Left ventricle myocardium inferior (tissue), 1 donor: ENCODE measurements at places on chromosomes 13 and 19. TPM values are rescaled to one million over a fixed set of nuclear protein-coding genes. Genes with fewer than 3 reads are reported as not detected.
A peak's percentile ranks its signal among the peaks of the same experiment; 100 is the strongest.

GRCh38 chr19:43639519-43640423, at the start of gene CADM4:
Gene CADM4, minus strand, starts transcription at chr19:43639850. Its CDS starts 60 bp downstream, at chr19:43639790.
- peak; percentile 23 for DNase-seq

DNA sequence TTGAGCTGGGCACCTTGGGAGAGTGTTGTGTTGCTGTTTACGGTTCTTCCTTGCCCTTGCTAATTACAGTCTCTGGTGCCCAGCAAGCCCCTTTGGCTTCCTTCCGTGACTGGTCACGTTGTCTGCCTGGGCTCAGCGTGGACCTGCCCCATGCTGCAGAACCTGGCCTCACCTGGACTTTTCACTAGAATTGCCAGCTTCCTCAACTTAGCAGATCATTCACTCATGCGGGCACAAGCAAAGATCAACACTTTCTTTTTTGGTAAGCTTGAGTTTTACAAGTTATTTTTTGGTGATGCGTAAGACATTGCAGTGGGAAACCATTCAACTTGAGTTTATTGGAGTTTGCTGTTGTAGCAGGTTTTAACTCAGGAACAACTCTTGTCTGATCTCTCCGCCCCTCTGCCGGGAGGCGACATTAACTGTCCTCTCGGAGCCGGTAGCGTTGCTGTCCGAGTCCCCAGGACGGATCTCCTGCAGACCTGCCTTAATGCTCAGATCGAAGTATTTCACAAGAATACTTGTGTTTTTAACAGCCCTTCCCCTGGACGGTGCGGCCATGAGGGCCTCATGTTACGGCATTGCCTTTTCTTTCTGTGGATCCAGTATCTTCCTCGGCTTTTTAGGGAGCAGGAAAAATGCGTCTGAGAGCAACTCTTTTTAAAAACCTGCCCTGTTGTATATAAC, 15.7 kb upstream of the TEX29 start:
- no peak for DNase-seq

- DNase-seq, result no peak
Measured at GRCh38 chr13:97223037-97223710, 1.0 kb downstream of the MBNL2 start.

GRCh38 chr19:46442808-46443450, 14.2 kb upstream of the PNMA8C start:
- no peak for DNase-seq

GRCh38 chr19:33644284-33644836, 22.6 kb downstream of the CHST8 start:
- DNase-seq, result no peak

- no peak for DNase-seq
Measured at GRCh38 chr13:48875047-48875446, 100.7 kb upstream of the FNDC3A start.

DNA sequence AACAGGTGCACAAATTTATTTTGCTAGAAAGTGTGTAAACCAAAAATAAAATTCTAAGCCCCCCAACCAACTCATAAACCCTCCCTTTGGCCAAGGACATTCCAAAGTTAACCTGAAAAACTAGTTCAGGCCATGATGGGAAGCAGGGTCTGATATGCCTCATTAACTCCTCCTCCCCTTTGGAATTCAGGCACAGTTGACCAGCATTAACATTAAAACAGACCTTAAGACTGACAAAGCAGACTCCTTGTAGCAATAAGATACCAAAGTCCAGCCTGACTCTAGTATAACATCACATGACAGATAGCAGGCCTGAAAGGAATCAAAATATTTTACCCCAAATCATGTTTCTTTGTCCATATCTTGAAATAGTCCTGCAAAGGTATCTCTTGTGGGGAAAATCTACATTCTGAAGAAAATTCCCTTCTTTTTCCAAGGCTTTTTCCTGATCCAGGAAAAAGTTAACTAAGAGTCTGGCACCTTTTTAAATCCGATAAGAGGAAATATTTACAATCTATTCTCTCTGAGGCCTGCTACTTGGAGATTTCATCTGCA, 19.7 kb downstream of the NEK5 start:
- DNase-seq, result no peak

- DNase-seq, result peak; percentile 61
Measured at GRCh38 chr19:42132851-42133528, 744 bp upstream of the POU2F2 start.

DNA sequence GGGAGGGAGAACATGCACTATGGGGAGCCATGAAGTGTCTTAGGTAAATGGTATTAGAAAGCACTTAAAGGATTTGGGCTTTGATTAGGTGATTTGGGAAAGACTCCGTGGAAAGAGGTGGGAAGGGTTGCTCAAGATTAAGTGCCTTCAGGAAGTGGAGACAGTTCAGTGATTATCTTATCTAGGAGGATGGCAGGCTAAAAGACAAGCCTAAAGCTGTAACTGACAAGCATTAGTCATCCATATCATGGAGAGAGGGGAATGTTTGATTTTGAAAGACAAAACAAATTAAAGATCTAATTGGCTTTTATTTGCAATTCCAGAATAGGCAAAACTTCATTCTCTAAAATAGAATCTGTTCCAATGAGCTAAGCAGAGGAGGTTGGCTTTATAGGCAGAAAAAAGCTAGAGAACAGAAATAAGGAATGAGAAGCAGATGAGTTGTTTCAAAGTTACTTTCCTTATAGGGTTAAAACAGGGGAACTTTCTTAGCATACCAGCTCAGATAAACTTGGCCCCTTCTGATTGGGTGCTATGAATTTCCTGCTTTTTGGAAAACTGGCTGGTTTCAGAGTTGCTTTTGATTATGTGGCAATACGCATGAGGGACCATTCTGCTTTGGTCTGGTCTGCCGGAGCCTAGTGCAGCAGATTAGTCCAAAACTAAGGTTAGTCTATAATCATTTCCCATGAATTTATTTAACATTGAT, 1.8 kb upstream of the DIAPH3 start:
- DNase-seq, result no peak

DNA sequence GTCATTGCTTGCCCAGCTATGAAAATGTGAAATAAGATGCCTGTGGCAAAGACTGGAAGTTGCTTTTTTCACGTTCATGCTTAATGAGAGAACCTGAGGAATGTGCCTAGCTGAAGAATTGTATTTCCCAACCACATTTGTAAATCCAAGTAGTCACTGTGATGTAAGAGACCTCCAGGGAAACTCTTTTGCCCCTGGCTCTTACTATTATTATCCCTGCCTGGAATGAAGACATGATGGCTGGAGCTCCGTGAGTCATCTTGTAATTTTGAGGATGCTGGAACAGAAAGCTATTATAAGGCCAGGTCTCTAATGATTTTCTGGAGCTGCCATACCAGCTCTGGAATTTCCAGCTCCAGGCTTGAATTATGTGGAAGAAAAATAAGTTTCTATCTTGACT, 894.3 kb downstream of the DIAPH3 start:
- no peak for DNase-seq

DNA sequence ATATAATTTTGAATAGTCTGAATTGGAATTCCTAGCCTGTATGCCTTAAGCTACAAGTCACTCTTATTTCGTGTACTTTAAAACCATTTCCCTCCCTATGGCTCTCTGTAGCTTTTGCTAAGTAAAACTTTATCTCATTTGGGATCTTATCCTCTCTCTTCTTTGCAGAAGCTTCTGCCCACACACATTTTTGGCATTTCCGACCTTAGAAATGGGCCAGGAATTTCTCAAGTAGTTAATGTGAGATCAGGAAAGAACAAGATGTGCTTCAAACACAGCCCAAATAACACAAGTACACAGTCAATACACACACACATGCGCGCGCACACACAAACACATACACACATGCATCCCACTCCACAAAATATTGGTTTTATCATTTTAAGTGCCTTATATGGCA, 931.0 kb upstream of the MIR17HG start:
- DNase-seq, result no peak

- DNase-seq, result peak; percentile 77
Measured at GRCh38 chr19:13172346-13173138, 22.3 kb downstream of the IER2 start.

DNA sequence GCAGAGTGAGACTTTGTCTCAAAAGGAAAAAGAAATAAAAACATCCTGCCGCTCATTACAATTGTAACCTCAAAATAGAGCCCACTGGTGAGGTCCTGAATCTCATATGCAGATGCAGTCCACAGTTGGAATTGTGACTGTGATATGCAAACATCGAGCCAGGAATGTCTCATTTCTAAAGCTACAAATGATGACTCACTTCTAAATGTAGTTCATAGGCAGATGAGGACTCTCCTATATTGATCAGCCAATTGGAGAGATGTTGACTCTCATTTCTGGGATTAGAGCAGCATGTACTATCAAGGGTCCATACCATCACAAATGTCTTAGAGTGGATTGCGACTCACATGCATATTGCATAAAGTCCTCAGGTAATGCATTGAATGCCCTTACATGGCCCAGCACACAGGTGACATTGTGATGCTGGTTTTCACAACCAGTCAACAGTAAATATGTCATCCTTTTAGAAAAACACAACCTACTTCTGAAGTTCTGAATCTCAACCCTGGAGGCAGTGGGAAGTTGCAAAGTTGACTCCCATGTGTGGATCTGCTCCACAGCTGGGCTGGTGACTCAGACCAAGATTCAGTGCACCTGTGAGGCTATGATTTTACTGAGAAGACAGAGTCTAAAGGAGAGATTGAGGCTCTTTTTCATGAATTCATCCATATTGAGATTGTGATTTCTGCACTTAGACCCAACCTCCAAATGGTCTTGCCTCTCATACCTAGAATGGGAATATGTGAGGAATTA, 16.9 kb upstream of the ZNF254 start:
- DNase-seq, result no peak

DNA sequence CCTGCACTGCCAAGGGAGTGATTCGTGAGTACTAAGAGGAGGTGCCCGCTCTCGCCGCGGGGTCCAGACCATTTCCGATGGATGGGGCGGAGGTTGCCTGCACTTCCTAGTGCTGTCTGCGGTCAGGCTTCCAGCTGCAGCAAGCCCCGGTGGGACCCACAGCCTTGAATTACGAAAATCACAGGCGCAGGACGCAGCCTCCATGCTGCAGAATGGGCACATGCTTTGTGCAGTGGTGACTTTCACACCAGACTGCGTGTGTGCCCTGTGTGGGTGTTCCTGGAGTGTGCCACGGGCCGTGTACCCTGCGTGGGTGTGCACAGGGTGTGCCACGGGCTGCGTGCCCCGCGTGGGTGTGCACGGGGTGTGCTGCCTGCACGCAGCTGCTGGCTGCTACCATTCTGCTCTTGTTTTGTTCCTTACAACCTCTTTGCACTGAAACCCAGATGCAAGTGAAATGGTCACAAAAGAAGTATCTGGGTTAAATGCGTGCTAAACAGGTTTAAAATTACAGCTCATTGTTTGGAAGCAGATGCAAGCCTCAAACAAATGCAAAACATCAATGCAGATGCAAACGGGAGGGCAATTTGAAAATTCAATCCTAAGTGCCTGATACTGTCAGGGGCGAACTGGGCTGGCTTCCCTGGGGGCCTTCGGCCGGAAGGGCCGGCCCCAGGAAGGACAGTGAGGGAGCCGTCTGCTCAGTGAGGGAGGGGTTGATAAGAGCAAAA, 221.2 kb upstream of the SOX1 start:
- DNase-seq, result no peak

GRCh38 chr19:10335352-10335985, 2.1 kb upstream of the RAVER1 start:
- DNase-seq, result no peak

DNA sequence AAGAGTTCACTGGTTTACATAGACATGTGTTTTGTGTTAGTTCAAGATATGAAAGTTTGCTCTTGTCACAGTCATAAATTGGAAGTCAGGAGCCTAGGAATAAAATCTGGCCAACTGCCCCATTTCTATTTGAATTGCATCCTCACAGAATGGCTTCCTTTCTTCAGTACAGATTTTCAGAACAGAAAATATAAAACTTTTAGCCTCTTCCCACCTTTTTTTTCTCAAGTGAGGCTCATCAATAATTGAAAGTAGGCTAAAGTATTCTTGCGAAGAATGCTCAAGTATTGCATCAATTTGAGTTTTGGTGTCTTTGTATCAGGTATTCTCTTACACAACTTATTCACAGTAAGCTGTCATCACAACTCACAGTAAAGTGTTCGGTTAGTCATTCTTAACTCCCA, 802.7 kb downstream of the PCDH9 start:
- DNase-seq, result no peak

DNA sequence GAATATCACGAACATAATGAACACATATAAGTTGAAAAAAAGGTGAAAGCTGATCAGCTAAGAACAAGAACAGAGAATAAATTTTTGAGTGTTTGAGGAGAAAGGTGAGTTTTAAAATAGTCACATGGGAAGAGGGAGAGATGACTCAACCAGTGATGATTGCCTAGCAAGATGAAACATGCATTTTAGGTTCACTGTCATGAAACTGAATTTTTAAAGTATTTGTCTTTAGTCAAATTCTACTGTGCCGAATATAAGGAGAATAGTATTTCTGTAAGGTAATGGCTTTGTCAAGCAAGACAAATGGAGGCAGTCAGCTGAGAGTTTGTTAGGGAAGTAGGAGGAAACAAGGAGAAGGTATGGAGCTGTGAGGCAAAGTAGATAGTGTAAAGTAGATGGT, 2557.4 kb downstream of the PCDH9 start:
- no peak for DNase-seq

GRCh38 chr13:66704110-66704509, 526.0 kb downstream of the PCDH9 start:
- no peak for DNase-seq

GRCh38 chr13:39840201-39840600, 184.7 kb downstream of the COG6 start:
- no peak for DNase-seq

GRCh38 chr19:39430675-39431593, 4.8 kb downstream of the RPS16 start:
- no peak for DNase-seq

- DNase-seq, result no peak
Measured at GRCh38 chr13:63514886-63515285, 2099.2 kb upstream of the PCDH20 start.

GRCh38 chr13:80841414-80841813, 500.5 kb upstream of the SPRY2 start:
- no peak for DNase-seq

The KLK2 gene
- not detected for total RNA-seq

The DNMT1 gene
- 23.9 TPM for total RNA-seq

The SPC24 gene
- total RNA-seq, result 3.9 TPM

The IL12RB1 gene
- total RNA-seq, result 0.44 TPM

The KMT2B gene
- 12.8 TPM for total RNA-seq

The ZNF665 gene
- 1.6 TPM for total RNA-seq

The CLEC17A gene
- total RNA-seq, result not detected

The CCDC70 gene
- not detected for total RNA-seq

The UNC13A gene
- total RNA-seq, result 0.05 TPM

The CDC34 gene
- 96.5 TPM for total RNA-seq

The ZNF358 gene
- 88.5 TPM for total RNA-seq

The ADGRE2 gene
- total RNA-seq, result 0.63 TPM

The CBY2 gene
- not detected for total RNA-seq
